GM12878 (cell line): ENCODE measurements at places on chromosomes 12 and 14. TPM values are rescaled to one million over a fixed set of nuclear protein-coding genes. Genes with fewer than 3 reads are reported as not detected.
A peak's percentile ranks its signal among the peaks of the same experiment; 100 is the strongest.

GRCh38 chr12:124259154-124260066 lies 35.5 kb upstream of the RFLNA start:
- DNase-seq = no peak
- no peak overlapping the region for H3K27ac ChIP-seq
- peaks cover 4% of the 10 kb centered on the region for H3K27me3 ChIP-seq
- no peaks in the 10 kb centered on the region for H3K36me3 ChIP-seq

Gene GLS2
- 3.4 and 3.7 TPM in 2 replicates for total RNA-seq

Gene TAS2R10
- 0.37 and 0.54 TPM in 2 replicates for total RNA-seq

DNA sequence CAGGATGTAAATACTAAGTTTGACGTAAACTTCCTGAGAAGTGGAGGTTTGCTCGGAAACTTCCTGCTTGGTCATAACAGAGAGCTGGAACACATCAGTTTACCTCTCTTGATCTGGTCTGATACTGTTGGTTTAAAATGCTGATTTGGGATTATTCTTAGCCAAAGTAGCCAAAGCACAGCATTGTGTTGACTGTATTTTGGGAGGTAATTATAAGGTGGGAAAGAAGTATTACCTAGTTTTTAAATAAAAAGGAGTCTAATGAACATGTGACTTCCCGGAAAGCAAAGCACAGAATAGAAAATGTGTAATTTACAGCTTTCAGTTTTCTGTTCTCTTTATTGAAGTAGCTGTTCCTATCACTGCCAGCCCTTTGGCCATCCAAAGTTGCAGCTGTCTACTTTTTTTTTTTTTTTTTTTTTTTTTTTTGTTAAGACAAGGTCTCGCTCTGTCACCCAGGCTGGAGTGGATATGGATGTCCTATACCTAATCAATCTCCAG lies 52.2 kb upstream of the SRP54 start:
- H3K4me3 ChIP-seq = no peak overlapping the region
- H3K4me1 ChIP-seq = peaks cover 3% of the 10 kb centered on the region; the same call in 1 of the 2 replicates
- no peaks in the 10 kb centered on the region for H3K27me3 ChIP-seq
- H3K36me3 ChIP-seq = no peaks in the 10 kb centered on the region
- peak overlapping the region; percentile 68 for H3K27ac ChIP-seq

Gene CHGA
- total RNA-seq = 0.23 TPM in 1 of 2 replicates, not detected in the other

Gene EIF2B1
- 60.8 and 63.8 TPM in 2 replicates for total RNA-seq

Gene ERBB3
- 0.58 and 0.72 TPM in 2 replicates for total RNA-seq

Gene VRTN
- 0.05 and 0.31 TPM in 2 replicates for total RNA-seq

DNA sequence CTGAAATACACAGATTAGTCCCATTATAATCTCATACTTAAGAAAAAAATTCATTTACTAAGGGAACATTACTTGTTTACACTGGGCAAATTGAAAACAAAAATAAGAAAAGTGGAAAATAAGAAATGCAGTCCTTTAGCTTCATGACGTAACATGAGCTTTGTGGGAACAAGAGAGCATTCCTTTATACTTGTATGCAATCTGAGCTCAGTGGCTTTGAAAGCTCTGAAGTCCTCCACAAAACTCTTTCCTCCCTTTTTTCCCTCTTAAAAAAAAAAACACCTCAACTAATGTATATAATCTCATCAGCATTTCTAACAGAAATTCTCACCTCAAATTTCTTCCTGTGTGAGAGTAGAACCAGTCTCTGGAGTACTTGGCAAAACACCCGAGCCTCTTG lies 76.9 kb upstream of the OTX2 start:
- no peak overlapping the region for H3K27ac ChIP-seq
- no peaks in the 10 kb centered on the region for H3K36me3 ChIP-seq
- DNase-seq = no peak
- no peaks in the 10 kb centered on the region for H3K4me1 ChIP-seq

Gene TRPV4
- 0.08 TPM in 1 of 2 replicates, not detected in the other for total RNA-seq

GRCh38 chr14:99586054-99586760 lies 17.8 kb downstream of the CCDC85C start:
- no peaks in the 10 kb centered on the region for H3K4me1 ChIP-seq
- H3K27ac ChIP-seq = no peak overlapping the region
- no peak overlapping the region for H3K4me3 ChIP-seq
- no peak for DNase-seq
- H3K27me3 ChIP-seq = no peaks in the 10 kb centered on the region
- no peaks in the 10 kb centered on the region for H3K36me3 ChIP-seq

Gene BHLHE41
- total RNA-seq = 0.13 and 0.45 TPM in 2 replicates

DNA sequence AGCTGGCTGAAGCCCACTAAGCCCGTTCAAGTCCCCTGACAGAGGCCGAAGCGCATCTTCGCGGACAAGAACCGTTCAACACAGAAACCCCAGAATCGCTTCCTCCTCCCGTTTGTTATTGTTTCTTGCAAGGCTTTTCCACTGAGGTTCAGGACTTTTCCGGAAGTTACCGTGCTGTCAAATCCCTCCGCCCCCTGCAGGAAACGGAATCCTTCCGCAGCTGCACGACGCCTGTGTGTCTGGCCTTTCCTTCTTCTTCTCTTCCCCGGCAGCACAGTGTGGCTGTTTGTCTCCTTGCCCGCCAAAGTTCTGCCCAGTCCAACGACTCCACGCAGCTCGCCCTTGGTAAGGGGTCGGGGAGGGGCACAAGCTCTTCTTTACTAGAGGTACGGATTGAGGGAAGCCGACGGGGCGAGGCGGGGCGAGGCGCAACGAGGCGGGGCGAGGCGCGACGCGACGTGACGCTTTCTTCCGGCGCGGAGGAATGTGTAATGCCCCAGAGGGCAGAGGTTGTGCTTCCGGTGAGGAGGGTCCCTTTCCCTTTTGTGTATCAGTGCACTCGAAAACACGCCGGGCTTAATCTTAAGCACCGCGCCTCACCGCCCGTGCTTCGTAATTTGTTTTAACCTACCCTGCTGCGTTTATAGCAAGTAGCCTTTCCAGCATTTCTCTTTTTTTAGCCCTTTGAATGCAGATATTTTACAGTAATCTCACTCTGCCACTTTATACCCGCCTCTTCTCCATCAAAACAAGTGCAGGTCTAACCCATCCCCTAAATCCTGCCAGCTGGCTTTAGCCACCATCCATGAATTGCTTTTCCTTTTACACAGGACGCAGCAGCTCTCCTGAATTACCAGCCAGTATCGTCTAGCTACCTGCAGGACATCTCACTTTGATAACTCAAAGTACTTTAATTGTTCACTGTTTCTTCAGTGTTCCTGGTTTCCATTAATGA lies at the start of gene KDM5A:
KDM5A (minus strand) TSS at position 179 of the 955 bp plus-strand sequence. CDS start 229 bp downstream, outside the sequence.
- peaks cover under 1% of the 10 kb centered on the region; the same call in 1 of the 2 replicates for H3K36me3 ChIP-seq
- H3K4me3 ChIP-seq = peak within 1 kb of the TSS; percentile 85
- H3K4me1 ChIP-seq = no peaks in the 10 kb centered on the region
- peak; percentile 73 for DNase-seq
- peak within 1 kb of the TSS; percentile 87 for H3K27ac ChIP-seq

- H3K27me3 ChIP-seq = peaks cover 2% of the 10 kb centered on the region; the same call in 1 of the 2 replicates
- no peaks in the 10 kb centered on the region for H3K36me3 ChIP-seq
- no peak overlapping the region for H3K4me3 ChIP-seq
Measured at GRCh38 chr12:70607107-70607506, 30.1 kb downstream of the PTPRB start.

Gene ARPC3
- total RNA-seq = 283 and 287 TPM in 2 replicates

DNA sequence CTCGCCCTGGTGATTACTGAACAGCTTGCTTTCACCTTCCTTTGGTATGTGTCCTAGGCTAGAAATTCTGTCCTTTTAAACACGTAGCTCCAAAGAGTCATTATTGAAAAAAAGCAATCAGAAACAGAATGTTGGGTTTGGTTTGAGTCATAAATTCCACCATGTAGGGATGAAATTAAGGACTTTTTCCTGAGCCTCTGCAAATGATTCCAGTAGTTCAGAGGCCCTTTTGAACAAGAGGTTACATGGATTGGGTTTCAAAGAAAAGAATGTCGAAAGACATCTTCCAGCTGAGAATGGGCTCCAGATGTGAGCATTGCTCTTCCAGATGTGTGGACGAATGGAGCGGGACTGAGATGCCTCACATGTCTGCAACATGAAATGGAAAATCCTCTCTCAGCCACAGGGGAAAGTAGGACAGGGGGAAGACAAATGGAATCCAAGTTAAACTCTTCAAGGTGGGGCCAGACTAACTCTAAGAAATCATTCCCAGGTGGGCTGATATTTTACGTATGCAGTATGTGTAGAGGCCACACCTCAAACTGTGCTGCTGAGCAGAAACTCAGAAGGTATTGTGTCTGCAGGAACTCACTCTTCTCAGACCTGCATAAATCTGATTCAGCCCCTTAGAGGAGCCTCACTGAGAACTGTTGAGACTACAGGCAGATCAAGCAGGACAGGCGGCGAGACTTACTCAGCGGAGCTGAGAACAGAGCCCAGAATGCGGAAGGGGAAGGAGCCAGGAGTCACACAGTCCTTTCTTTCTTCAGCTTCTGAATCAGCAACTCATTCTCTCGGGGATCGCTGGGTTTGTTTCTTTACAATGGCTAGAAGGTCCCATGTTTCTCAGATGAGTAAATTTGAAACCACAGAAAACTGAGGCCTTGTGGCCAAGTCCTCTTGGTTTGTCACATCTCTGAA lies 23.3 kb upstream of the EMP1 start:
- peak; percentile 80 for DNase-seq
- peaks cover 3% of the 10 kb centered on the region for H3K27me3 ChIP-seq
- peaks cover 23% of the 10 kb centered on the region for H3K4me1 ChIP-seq

Gene IGF1
- total RNA-seq = 3.2 and 3.4 TPM in 2 replicates

- H3K27ac ChIP-seq = peak overlapping the region; percentile 52
- H3K4me3 ChIP-seq = peak overlapping the region; percentile 26; the same call in 1 of the 2 replicates
- DNase-seq = no peak
- no peaks in the 10 kb centered on the region for H3K27me3 ChIP-seq
- H3K36me3 ChIP-seq = no peaks in the 10 kb centered on the region
Measured at GRCh38 chr12:805022-805632, 52.7 kb downstream of the WNK1 start.

DNA sequence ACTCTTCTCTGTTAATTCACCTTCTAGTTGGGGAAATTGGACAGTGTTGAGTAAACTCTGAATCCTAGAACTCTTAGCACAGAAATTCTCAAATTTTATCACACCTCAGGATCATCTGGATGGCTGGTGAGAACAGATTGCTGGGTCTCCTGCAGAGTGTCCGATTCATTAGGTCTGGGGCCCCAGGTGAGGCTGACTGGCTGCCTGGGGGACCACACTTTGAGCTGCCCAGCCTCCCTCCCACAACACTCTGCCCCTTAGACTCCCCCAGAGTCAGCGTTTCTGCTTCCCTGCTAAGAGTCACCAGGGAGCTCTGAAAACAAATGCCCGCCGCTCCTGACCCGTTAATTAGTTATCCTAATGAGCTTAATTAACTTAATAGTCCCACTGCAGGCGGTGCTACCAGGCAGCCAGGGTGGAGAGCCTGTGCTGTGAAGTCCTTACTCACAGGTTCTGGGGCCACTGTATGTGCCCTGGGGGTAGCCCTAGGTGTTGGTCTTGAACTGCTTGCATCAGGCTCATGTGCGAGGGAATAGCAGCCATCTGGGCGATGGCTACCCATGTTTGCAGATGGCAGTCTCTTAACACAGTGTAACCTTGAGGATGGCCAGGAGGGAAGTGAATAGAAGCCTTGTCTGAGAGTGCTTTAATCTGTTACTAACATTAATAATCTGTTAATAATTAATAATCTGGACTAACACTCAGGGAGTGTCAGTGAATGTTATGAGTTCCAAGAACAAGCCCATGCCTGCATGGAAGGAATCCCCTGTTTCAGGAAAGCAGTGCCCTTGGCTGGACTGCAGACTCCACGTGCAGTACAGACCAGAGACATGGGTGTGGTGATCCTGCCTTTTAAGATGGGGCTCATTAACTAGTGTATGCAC lies 35.6 kb downstream of the AACS start:
- H3K4me1 ChIP-seq = no peaks in the 10 kb centered on the region
- no peak overlapping the region for H3K27ac ChIP-seq
- no peak overlapping the region for H3K4me3 ChIP-seq
- H3K27me3 ChIP-seq = no peaks in the 10 kb centered on the region

Gene GAS2L3
- total RNA-seq = 2.5 and 2.6 TPM in 2 replicates

DNA sequence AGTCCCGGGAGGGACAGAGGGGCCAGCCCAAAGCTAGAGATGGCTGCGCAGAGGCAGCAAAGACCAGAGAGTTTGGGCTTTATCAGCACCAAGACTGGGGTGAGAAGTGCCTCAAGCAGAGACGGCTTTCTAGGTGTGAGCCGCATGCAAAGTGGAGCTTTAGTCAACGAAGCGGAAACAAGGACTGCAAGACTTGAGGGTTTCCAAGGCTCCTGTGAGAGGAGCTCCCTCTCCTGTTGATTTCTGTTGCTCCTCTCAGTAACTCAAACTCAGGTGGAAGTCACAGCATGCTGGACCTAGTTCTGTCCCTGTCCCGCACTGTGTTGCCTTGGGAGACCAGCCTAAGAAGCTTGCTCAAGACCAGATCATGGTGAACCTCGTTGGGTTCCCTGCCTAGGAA lies 327.8 kb downstream of the MED13L start:
- no peaks in the 10 kb centered on the region for H3K4me1 ChIP-seq
- H3K36me3 ChIP-seq = no peaks in the 10 kb centered on the region
- no peak overlapping the region for H3K27ac ChIP-seq
- no peaks in the 10 kb centered on the region for H3K27me3 ChIP-seq
- DNase-seq = no peak

GRCh38 chr12:88182416-88182815 lies 40.3 kb downstream of the TMTC3 start:
- H3K27ac ChIP-seq = no peak overlapping the region
- no peaks in the 10 kb centered on the region for H3K27me3 ChIP-seq
- DNase-seq = no peak
- H3K36me3 ChIP-seq = no peaks in the 10 kb centered on the region
- no peak overlapping the region for H3K4me3 ChIP-seq

DNA sequence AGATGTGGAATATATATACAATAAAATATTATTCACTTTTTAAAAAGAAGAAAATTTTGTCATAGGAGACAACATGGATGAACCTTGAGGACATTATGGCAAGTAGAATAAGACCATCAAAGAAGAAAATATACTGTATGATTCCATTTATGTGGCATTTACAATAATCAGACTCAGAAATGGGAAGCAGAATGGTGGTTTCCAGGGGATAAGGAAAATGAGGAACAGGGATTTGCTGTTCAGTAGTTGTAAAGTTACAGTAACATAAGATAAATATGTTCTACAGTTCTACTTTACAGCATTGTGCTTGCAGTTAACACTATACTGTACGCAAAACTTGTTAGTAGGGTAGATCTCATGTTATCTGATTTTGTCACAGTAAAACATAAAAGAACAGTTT lies 1271.0 kb downstream of the LRFN5 start:
- no peaks in the 10 kb centered on the region for H3K27me3 ChIP-seq
- no peak overlapping the region for H3K4me3 ChIP-seq
- DNase-seq = no peak
- no peaks in the 10 kb centered on the region for H3K4me1 ChIP-seq
- H3K36me3 ChIP-seq = no peaks in the 10 kb centered on the region
